ENCODE measurements at places on chromosomes 7 and 10.

DNA sequence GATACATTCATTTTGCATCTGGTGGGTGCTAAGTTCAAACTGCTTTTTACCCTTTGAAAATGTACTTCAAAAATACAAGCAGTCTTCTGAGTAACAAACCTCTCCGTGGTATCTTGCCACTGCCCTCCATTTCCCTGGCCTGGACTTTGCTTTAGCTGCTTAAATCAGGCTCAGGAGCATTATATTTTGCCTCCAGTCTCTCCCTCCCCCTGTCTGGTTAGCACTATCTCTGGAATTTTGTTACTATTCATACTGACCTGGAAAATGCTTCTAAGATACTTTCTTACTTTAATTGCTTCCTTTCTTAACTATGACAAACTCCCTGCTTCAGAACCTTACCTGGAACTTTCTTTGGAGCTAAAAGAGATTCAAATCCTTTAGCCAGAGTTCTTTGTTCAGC, 369.8 kb downstream of the GFRA1 start:
- DNase-seq = no peak

DNA sequence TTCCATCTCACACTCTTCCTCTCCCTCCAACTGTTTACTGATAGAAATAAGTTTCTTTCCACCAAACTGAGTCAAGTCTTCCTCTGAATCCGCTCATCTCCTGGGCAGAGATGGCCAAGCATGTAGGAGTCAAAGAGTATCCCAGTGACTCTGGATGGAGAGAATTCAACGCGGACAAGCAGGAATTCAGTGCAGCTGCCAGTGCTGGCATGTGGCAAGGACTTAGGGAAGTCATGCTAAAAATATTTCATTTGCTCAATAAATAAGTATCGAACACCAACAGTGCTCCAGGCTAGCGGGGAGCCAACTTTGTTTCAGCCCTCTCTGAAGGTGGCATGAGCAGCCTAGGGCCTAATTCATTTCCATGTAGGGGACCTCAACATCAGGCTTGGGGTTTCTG, 351.6 kb upstream of the ZMIZ1 start:
- DNase-seq = no peak

DNA sequence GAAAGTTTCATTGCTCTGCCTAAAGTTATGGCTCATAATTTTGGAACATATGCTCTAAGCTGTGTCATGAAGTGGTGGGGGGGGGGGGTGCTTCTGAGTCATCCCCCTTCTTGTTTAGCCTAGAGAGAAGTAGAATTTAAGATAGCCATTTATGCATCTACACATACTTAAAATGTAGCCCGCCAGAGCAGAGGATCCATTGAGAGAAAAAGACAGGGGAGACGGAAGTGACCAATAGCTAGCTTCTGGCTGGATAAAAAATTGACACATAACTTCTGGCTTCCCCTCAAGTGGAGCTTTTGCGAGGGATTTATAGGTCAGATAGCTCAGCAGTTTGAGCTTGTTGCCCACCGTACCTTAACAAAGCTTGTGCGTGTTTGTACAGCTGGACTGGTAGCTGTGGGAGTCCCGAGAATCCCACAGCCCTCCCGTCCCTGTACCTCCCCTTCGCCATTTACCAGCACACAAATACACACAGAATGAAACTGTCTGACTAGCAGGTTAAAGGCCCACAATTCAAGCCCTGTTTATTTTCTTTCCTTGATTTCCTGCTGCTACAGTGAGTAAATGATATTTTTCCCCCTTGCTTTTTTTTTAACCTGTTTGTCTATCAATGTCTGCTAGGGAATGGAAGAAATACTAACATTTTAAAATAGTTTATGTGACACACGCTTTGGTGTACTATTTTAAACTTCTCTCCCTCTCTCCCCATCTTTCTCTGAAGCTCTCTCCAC, 232.6 kb upstream of the FERD3L start:
- no peak for DNase-seq

GRCh38 chr7:90166153-90166552, 11.9 kb downstream of the STEAP1 start:
- no peak for DNase-seq

- DNase-seq = no peak
Measured at GRCh38 chr7:104625956-104626355, 297.6 kb downstream of the LHFPL3 start.

DNA sequence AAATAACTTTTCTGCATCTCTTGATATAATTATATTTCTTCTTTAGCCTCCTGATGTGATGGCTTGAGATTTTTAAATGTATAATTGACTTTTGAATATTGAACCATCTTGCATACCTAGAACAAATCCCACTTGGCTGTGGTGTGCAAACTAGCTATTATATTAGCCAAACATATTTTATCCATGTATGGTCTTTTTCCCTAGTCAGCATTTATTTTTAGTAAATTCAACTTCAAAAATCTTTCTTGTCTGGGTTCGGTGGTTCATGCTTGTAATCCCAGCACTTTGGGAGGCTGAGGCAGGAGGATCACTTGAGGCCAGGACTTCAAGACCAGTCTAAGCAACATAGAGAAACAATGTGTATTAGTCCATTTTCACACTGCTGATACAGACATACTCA, 386.6 kb upstream of the VWC2 start:
- no peak for DNase-seq

DNA sequence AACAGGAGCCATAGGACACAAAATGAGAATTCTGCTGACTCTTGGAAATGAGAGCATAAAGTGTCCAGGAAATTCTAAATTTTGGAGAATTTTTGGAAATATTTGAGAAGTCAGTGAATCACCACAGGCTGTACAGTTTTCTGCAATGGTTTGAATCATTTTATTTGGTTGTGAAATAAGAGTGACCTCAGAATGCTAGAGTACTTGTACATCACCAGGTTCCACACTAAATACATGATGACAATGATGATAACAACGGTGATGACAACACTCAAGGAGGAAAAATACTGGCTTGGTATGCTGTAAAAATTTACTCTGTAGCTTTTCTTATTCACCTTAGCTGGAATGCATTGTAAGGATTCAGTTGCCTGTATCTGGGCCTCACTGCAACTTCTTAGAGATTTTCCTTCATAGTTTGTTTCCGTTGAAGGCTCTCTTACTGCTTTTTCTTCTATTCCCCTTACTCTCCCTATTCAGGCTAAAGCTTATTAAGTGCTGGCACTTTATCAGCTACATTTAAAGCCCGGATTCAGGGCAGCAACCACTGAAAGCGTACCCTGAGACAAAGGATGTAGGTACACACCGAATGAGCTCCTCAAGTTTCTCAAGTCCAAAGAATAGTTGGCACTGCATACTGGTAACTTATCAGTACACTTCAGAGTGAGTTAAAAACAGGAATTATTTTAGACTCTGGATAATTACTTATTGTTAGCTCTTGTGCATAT, 30.2 kb upstream of the NME8 start:
- DNase-seq = no peak

All from stimulated activated naive CD8-positive, alpha-beta T cell treated with anti-CD3 and anti-CD28 coated beads, Interleukin-15, amount 100 ng/mL, for 72 hours (primary cell).